ENCODE measurements at places on chromosomes 4 and X.

GRCh38 chr4:38566806-38567398, 97.1 kb upstream of the KLF3 start:
- no peak for DNase-seq

GRCh38 chrX:124250835-124251437, 81.5 kb upstream of the TEX13D start:
- no peak for DNase-seq

DNA sequence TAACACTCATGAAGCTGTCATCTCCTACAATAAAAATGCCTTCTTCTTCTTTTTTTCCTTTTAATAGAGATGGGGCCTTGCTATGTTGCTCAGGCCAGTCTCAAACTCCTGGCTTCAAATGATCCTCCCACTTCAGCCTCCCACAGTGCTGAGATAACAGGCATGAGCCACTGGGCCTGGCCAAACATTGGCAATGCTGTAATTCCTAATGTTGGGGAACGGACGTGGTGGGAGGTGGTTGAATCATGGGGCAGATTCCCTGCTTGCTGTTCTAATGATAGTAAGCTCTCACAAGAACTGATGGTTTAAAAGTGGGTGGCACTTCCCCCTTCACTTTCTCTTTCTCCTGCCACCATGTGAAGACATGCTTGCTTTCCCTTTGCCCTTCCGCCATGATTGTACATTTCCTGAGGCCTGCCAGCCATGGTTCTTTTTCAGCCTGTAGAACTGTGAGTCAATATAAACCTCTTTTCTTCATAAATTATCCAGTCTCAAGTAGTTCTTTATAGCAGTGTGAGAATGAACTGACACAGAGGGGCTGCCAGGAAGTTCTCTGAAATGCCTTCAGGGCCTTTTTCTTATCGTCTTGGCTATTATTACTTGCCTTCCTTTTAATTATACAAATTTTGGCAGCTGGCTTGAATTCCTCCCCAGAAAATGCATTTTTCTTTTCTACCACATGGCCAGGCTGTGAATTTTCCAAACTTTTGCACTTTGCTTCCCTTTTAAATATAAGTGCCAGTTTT, 93.0 kb downstream of the CENPC start:
- no peak for DNase-seq

GRCh38 chr4:85756938-85757337, 282.0 kb downstream of the ARHGAP24 start:
- DNase-seq = no peak

DNA sequence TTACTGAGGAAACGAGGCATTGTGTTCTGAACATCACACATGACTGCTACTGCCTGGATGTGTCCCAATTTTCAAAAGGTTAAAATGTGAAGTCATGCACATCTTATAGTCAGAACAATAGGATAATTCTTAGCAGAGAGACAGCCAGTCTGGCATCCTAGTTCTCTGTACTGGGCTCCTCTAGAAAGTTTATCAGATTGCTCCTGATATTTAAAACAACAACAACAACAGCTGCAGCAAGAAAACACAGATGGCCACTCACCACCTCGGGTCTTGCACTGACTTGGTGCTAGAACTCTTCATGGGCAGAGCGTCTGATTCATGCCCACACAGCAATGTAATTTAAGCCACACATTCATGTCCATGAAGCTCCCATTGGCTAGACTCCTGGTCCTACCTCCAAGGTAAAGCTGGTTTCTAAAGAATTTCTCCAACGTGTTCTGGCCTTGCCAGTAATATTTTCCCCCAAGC, 33.3 kb upstream of the SLC2A9 start:
- DNase-seq = no peak

DNA sequence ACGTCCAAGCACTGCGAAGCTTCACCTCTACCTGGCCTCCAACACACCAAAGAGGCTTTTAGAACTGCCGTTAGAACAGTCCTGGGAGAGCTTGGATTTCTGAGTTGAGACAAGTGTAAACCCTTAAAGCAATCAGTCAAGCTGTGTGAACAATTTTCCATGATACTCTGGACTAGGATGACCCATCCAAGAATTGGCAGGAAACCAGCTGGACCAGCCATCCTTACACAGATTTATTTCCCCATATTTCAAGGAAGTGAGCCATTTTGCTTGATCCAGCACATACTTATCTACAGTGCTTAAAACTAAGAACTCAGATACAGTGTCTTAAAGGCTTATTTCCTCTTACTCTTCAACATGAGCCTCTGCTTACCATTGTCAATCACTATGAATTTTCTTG, 340.7 kb upstream of the HS3ST1 start:
- no peak for DNase-seq

All from activated T-cell treated with anti-CD3 and anti-CD28 coated beads for 48 hours (primary cell).